ENCODE measurements at places on chromosomes 3 and 15. TPM values are rescaled to one million over a fixed set of nuclear protein-coding genes. Genes with fewer than 3 reads are reported as not detected.

- peak; percentile 70 for DNase-seq
Observed at GRCh38 chr15:40398413-40398873, 7.2 kb upstream of the IVD start.

DNA sequence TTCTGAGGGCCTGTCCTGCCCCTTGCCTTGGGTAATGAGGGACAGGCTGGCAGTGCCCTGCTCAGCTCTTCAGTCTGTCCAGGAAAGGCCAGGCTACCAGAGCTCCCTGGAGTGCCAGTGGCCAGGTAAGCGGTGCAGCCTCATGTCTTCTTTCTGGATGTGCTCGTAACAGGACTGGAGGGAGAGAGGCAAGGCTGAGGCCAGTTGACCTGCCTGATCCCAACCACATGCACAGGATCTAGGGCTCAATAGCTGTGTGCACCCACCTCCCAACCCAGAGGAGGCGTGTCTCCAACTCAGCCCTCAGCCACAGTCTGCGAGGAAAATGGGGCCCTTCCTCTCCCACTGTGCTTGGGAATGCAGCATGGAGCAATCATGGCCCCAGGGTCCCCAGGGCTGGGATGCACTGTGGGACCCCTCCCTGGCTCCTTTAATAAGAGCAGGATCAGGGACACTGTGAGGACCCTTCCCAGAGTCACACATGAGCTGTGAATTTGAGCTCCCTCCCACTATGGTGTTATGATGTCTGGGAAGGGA lies 22.5 kb downstream of the ALS2CL start:
- no peak for DNase-seq

The THSD4 gene
- under 0.01 TPM for total RNA-seq

The GNAT1 gene
- total RNA-seq, result not detected

DNA sequence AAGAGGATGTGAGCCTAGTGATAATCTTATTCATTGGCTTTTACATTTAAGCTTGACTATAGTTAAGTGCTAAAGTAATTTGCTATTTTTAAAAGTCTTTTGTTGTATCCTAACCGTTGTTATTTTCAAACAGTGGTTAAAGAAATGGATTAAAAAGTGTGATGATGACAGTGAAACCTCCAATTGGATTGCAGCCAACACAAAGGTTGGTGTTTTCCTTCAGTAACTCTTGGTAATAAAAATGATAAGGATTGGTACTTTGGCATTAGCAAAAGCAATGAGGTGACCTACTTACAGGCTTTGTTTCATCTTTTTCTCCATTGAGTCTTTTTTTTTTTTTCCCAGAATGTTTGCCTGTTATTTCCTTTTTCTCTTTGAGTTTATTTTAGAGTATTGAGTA lies 87.5 kb upstream of the GOLGA6B start:
- no peak for DNase-seq

DNA sequence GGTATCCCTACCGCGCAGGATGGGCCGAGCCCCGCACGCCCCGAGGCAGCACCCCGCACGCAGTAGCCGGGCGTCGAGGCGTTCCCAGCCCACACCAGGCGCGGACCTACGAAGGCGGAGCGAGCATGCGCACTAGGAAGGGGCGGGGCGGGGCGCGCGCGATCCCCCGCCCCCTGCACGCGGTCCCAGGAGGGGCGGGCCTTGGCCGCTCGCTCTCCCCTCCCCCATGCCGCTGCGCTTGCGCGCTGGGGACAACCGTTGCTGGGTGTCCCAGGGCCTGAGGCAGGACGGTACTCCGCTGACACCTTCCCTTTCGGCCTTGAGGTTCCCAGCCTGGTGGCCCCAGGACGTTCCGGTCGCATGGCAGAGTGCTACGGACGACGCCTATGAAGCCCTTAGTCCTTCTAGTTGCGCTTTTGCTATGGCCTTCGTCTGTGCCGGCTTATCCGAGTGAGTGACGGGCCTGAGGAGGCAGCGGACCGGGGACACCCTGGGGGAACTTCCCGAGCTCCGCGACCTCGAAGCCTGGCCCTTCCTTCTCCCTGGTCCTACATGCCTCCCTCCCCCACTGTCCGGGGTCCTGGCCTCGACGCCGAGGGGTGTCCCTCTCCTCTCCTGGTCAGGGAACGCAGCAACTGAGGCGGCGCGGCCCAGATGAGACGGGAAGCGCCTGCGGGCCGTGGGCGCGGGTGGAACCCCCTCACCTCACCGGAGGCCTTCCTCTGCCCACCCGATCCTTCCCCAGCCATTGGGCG lies at the start of gene SPESP1:
TSS of gene SPESP1 (plus strand) at position 258 of the 755 bp plus-strand sequence. CDS start at position 387, 129 bp downstream.
- peak; percentile 36 for DNase-seq

DNA sequence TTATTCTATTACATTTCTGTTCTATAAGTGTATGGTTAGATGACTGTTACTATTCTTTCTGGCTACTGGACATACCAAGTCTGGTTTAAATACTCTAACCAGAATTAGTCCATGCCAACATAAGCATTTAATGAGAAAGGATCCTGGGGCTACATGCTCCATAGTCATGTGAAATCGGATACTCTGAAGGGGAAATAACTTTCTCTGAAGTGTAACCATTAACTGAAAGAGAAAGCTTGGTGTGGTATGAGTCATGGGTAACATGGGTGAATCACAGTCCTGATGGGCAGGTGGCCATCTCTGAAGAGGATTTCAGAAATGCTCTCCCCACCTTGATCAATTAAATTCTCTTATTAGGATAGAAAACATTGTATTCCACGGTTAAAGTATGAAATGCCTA lies 69.4 kb downstream of the FHIT start:
- no peak for DNase-seq

Data from hematopoietic multipotent progenitor cell (in vitro differentiated cells).